NT2/D1 (cell line): ENCODE measurements at places on chromosomes 3 and 15.

DNA sequence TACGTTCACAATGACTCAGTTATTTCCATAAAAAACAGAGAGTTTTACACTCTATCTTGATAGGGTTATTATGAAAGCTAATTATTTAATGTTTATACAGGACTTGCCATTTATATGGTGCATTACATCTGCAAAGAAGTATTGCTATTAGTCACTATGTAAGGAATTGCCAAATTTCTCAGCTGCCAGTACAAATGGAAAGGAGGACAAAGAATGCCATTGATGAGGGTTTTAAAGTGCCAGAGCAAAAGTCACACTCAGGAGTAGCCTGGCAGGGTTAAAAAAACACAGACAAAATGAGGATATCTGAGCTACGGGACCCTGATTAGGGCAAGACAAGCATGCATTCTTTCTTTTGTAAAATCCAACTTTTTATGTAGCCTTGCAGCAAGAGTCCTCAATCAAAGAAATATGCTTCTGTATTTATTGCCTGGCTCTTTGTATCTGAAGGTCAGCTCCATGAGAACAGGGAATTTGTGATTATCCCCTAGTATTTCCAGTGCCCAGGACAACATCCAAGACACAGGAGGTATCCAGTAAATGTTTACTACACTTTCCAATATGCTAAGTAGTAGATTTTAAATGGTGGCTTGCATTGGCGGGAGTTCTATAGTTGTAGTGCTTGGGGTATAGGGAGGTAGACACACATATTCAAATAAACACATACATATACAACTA lies 1013.6 kb downstream of the ROBO1 start:
- no peak for DNase-seq

GRCh38 chr3:120772081-120772480 lies 29.5 kb downstream of the GTF2E1 start:
- no peak for DNase-seq

GRCh38 chr3:138849222-138849940 lies 14.7 kb upstream of the PIK3CB start:
- no peak for DNase-seq

GRCh38 chr3:89522155-89522554 lies 414.7 kb downstream of the EPHA3 start:
- DNase-seq: no peak

GRCh38 chr3:38834110-38834509 lies 18.1 kb upstream of the SCN10A start:
- peak; percentile 68 for DNase-seq

- DNase-seq: no peak
Observed at GRCh38 chr3:131907796-131908195, 127.0 kb downstream of the CPNE4 start.
